ENCODE measurements at places on chromosomes 1 and 21. TPM values are rescaled to one million over a fixed set of nuclear protein-coding genes. Genes with fewer than 3 reads are reported as not detected.

Gene PFKL
- 257 TPM for total RNA-seq

Gene LRRIQ3
- total RNA-seq = 1.4 TPM

Gene GSTM4
- total RNA-seq = 7.9 TPM

Gene NBPF6
- total RNA-seq = not detected

Gene LCA5L
- 1.4 TPM for total RNA-seq

Data from regular cardiac myocyte (primary cell).